ENCODE measurements at places on chromosomes 7 and 10. TPM values are rescaled to one million over a fixed set of nuclear protein-coding genes. Genes with fewer than 3 reads are reported as not detected.

PRKCQ gene
- total RNA-seq: 87.3 TPM

DNA sequence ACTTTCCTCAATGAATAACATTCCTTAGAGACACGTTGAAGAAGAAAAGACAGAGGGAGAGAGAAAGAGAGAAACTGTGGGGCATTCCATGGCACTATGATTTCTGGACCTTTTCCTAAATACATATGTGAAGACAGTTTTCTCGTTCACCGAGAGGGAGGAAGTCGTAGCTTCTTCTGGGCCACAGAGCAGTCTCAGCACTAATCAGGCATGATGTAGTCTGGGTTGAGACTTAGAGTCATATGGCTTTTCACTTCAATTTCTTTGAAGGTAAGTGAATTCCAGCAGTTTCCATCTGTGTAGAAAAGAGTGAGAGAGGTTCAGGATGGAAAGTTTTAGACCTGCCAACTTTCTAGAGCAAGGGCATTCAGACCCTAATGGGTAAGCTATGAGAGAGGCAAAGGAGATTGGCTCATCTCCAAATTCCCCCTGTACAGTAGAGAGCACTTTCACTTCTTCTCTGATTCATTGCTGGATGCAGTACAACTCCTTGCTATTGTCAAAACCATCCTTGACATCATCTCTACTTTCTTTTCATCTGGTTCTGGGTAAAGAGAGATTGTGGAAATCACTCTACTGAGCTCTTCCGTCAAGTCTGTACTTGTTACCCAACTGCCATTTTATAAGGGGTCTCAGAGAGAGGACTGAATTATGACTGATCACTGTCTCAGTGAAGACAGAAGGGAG, 31.5 kb upstream of the OR9A4 start:
- no peaks in the 10 kb centered on the region for H3K27me3 ChIP-seq
- H3K36me3 ChIP-seq: no peaks in the 10 kb centered on the region
- DNase-seq: no peak
- H3K27ac ChIP-seq: no peak overlapping the region

DNA sequence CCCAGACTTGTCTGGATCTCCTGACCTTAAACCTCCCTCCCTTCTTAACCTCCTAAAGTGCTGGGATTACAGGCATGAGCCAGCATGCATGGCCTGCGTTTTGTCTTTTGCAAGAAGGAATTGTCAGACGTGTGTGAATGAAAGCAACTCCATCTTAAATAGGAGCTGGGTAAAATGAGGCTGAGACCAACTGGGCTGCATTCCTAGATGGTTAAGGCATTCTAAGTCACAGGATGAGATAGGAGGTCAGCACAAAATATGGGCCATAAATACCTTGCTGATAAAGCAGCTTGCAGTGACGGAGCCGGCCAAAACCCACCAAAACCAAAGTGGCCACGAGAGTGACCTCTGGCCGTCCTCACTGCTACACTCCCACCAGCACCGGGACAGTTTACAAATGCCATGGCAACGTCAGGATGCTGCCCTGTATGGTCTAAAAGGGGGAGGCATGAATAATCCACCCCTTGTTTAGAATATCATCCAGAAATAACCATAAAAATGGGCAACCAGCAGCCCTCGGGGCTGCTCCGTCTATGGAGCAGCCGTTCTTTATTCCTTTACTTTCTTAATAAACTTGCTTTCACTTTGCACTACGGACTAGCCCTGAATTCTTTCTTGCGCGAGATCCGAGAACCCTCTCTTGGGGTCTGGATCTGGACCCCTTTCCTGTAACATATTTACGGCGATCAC, 41.2 kb upstream of the SDK1 start:
- H3K36me3 ChIP-seq: no peaks in the 10 kb centered on the region
- H3K27ac ChIP-seq: no peak overlapping the region
- peaks cover 2% of the 10 kb centered on the region for H3K27me3 ChIP-seq
- no peaks in the 10 kb centered on the region for H3K4me1 ChIP-seq

GRCh38 chr7:67825356-67825755, 828.7 kb downstream of the TYW1 start:
- H3K27ac ChIP-seq: no peak overlapping the region
- DNase-seq: no peak
- H3K4me3 ChIP-seq: no peak overlapping the region
- no peaks in the 10 kb centered on the region for H3K27me3 ChIP-seq
- H3K36me3 ChIP-seq: no peaks in the 10 kb centered on the region

STAG3 gene
- total RNA-seq: 6.2 TPM

DNA sequence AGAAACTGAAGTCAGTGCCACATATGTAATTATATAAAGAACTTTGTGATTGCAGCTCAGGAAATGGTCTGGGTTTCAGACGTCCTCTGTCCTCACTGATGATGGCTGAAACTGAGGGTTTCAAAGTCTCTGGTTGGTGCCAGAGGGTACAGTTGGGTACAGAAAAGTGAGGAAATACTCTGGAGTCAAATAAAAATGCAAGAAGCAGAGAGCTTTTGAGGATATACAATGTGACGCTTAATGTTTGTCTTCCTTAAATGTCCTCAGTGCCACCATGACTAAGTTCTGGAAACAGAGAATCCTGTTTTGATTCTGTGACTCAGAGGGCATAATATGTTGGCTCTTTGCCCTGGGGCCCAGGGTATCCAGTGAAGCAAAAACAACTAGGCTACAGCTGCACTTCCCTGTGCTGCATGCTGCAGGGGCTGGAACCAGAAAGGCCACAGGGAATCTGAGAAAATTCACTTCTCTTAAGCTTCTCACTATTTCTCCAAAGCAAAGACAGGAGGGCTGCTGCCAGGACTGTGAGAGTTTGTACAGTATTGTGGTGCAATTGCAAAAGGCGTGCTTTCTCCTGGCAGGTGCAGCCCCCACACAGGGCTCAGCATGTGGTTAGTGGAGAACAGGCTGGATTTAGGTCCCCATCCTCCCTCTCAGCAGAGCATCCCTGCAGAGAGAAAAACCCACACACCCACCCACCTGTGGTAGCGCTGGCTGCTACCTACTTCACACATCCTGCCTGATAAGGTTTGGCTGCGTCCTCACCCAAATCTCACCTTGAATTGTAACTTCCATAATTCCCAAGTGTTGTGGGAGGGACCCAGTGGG, 169.5 kb upstream of the SVIL start:
- H3K27me3 ChIP-seq: peaks cover 4% of the 10 kb centered on the region
- no peaks in the 10 kb centered on the region for H3K36me3 ChIP-seq
- no peak overlapping the region for H3K27ac ChIP-seq

DNA sequence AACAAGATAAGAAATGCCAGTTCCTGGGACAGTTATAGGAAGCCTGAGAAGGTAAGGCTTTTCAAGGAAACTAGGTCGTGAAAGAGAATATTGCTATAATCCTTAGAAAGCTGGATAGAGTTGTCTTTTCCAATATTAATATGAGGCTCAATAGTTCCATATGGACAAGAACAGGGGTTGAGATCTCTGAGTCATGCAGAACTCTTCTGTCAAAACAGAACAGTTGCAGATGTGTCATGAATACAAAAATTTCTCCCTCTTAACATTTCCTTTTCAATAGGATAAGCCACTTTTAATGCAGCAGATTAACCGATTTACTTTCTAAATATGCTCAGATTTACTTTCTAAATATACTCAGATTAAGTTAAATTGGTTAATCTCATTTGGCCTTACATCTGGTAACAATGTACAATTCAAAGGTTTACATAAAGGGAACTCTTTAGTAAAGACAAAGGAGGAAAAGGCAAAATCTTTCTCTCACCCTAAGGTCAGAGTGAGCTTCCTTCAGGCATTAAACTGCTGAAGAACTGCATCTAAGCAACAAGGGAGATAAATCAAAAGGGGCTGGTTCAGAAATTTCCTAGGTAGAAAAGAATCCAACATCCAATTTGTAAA, 104.7 kb upstream of the PCDH15 start:
- no peak for DNase-seq
- H3K27me3 ChIP-seq: no peaks in the 10 kb centered on the region
- no peaks in the 10 kb centered on the region for H3K4me1 ChIP-seq

- no peaks in the 10 kb centered on the region for H3K36me3 ChIP-seq
- no peaks in the 10 kb centered on the region for H3K4me1 ChIP-seq
- H3K27ac ChIP-seq: no peak overlapping the region
- no peaks in the 10 kb centered on the region for H3K27me3 ChIP-seq
- H3K4me3 ChIP-seq: no peak overlapping the region
These were observed 87.2 kb upstream of the INSYN2A start for GRCh38 chr10:127283576-127283975.

- peak; percentile 32 for DNase-seq
- peak overlapping the region; percentile 45 for H3K27ac ChIP-seq
- peaks cover 16% of the 10 kb centered on the region for H3K4me1 ChIP-seq
- no peaks in the 10 kb centered on the region for H3K27me3 ChIP-seq
- H3K36me3 ChIP-seq: peaks cover 10% of the 10 kb centered on the region
These were observed 74.8 kb downstream of the DNAJB6 start for GRCh38 chr7:157411580-157411979.

DNA sequence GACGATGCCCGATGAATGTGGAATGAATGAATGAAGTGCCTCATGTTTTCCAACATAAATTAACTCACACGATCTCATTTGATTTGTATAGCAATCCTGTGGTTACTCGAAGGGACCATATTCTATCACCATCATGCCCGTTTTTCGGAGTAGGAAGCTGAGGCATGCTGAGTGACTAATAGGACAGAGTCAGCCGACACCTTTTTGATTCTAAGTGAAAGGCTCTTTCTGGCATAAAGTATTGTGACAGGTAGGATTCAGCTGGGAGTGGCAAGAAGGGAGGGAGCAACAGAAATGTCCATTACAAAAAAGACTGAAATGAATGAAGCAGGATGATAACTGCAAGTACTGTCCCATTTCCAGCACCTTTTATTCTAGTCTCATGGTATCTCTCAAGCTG, 55.7 kb downstream of the KLRG2 start:
- H3K27ac ChIP-seq: no peak overlapping the region
- no peaks in the 10 kb centered on the region for H3K27me3 ChIP-seq
- no peak for DNase-seq
- no peaks in the 10 kb centered on the region for H3K4me1 ChIP-seq

- no peaks in the 10 kb centered on the region for H3K4me1 ChIP-seq
- H3K27me3 ChIP-seq: no peaks in the 10 kb centered on the region
- no peak overlapping the region for H3K4me3 ChIP-seq
- H3K27ac ChIP-seq: no peak overlapping the region
- no peak for DNase-seq
These were observed 101.1 kb downstream of the TNS3 start for GRCh38 chr7:47480576-47481538.

- H3K36me3 ChIP-seq: no peaks in the 10 kb centered on the region
- H3K27me3 ChIP-seq: no peaks in the 10 kb centered on the region
- no peak for DNase-seq
- no peak overlapping the region for H3K4me3 ChIP-seq
- peaks cover 9% of the 10 kb centered on the region for H3K4me1 ChIP-seq
- H3K27ac ChIP-seq: no peak overlapping the region
These were observed 12.1 kb downstream of the ASB13 start for GRCh38 chr10:5654218-5654755.

- H3K27me3 ChIP-seq: no peaks in the 10 kb centered on the region
- H3K4me1 ChIP-seq: no peaks in the 10 kb centered on the region
- H3K4me3 ChIP-seq: no peak overlapping the region
- no peak for DNase-seq
These were observed 5.7 kb downstream of the GRID2IP start for GRCh38 chr7:6545398-6546126.

CTNNA3 gene
- not detected for total RNA-seq

DNA sequence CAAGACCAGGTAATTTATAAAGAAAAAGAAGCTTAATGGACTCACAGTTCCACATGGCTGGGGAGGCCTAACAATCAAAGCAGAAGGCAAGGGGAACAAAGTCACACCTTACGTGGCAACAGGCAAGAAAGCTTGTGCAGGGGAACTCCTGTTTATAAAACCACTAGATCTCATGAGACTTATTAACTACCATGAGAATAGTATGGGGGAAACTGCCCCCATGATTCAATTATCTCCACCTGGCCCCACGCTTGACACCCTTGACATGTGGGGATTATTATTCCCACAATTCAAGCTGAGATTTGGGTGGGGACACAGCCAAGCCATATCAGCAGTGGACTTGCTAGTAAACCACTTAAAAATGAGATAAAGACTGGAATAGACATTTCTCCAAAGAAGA, 451.7 kb downstream of the DNAJB9 start:
- H3K36me3 ChIP-seq: no peaks in the 10 kb centered on the region
- H3K27me3 ChIP-seq: no peaks in the 10 kb centered on the region
- no peak overlapping the region for H3K4me3 ChIP-seq
- no peak for DNase-seq

GRCh38 chr7:105934572-105935185, 28.4 kb upstream of the CDHR3 start:
- H3K27ac ChIP-seq: no peak overlapping the region
- no peaks in the 10 kb centered on the region for H3K27me3 ChIP-seq
- H3K4me1 ChIP-seq: no peaks in the 10 kb centered on the region
- H3K36me3 ChIP-seq: peaks cover 15% of the 10 kb centered on the region
- H3K4me3 ChIP-seq: no peak overlapping the region
- DNase-seq: no peak

GRCh38 chr7:29214056-29214455, 19.5 kb downstream of the CHN2 start:
- H3K4me1 ChIP-seq: no peaks in the 10 kb centered on the region
- no peaks in the 10 kb centered on the region for H3K27me3 ChIP-seq
- no peak for DNase-seq
- H3K4me3 ChIP-seq: no peak overlapping the region
- H3K36me3 ChIP-seq: no peaks in the 10 kb centered on the region

All from CD4-positive, CD25-positive, alpha-beta regulatory T cell (primary cell).